ENCODE measurements at places on chromosomes 12 and 14.

GRCh38 chr12:103840462-103840875, 565 bp downstream of the NT5DC3 start:
- DNase-seq = peak; percentile 42

DNA sequence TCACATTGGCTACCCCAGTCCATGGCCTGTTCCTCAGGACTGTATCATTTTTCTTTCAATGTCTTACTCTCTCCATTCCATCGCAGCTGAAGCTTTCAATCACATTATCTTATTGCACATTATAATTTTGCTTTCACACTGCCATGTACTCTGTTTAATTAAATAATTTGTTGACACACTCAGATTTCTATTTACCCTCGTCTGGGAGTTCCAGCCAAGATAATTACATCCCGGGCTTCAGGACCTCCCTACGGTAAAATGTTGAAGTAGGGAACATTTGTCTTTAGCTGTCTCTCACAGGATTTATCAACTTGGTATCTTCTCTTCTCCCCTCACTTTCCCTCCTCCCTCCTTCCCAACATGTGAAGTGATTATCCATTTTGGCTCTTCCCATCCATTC, 177.2 kb upstream of the RASSF8 start:
- DNase-seq = no peak

- no peak for DNase-seq
Observed at GRCh38 chr14:67933266-67933665, 113.7 kb downstream of the RAD51B start.

DNA sequence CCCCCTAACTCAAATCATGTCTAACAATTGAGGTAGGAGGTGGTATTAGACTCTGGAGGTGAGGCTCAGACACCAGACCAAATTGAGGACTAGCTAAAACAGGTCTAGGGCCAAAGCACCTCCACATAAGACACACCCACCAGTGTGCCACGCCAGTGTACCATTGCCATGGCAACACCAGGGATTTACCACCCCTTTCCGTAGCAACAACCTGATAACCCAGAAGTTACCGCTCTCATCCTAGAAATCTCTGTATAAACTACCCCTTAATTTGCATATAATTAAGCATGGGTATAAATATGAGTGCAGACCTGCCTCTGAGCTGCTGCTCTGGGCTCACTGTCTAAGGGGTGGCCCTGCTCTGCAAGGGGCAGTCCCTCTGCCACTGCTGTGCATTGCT, 57.4 kb upstream of the PPP2R5C start:
- DNase-seq = no peak

- DNase-seq = no peak
Observed at GRCh38 chr12:6310771-6311610, 509 bp downstream of the PLEKHG6 start.

DNA sequence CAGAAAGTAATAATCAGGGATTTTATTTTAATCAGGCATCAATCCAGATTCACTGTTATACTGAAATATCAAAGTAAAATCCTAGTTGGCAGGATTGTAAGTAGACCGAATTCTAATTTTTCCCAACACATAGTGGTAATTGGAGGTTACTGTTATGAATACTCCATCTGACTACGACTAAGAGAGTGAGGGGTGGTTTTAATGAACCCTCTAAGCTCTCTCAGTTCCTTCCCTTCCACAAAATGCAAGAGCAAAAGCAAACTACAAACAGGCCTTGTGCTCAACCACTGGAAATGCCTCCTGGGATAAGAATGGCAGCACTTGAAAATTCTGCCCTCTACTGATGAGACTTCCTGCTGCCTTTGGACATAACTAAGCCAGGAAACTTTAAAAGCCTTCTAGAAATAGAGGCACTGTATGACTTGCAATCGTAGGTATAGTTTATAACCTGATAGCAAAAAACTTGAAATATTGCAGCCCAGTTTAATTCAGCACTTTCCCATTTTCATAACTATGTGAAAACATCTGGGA, 184.8 kb downstream of the SLC16A7 start:
- DNase-seq = no peak

GRCh38 chr12:12265571-12266388, 1.1 kb downstream of the LRP6 start:
- DNase-seq = no peak

Measured in stimulated activated CD4-positive, alpha-beta T cell treated with anti-CD3 and anti-CD28 coated beads, Interleukin-4, amount 100 ng/mL, for 4 hours (primary cell).